HFFc6 (cell line): ENCODE measurements at places on chromosomes 16 and 17. TPM values are rescaled to one million over a fixed set of nuclear protein-coding genes. Genes with fewer than 3 reads are reported as not detected.

Gene COTL1
- total RNA-seq = 600 and 624 TPM in 2 replicates

DNA sequence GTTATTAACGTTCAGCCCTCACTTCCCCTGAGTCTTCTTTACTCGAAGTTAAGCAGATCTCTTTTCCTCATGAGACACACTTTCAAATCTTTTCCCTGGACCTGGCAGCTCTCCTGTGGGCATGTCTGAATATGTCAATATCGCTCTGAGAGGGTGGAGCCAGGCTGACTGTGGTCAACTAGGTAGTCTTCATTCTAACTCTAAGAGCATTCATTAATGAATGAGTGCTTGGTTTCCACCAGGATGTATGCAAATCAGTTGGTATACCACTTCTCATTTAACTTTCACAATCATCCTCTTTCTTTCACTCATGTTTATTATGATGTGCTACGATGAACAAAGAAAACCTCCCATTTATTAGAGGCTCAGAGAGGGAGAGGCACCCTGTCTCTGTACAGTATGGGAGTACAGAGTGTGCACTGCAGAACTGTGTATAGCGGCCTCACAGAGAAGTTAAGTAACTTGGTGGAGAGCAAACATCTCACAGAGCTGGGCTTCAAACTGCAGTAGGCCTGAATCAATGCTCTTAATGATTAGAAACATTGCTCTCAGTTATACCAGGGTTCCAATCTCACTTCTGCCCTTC lies 39.9 kb downstream of the OTOA start:
- no peaks in the 10 kb centered on the region for H3K36me3 ChIP-seq
- no peak for DNase-seq
- no peak overlapping the region for H3K27ac ChIP-seq
- no peak overlapping the region for H3K4me3 ChIP-seq
- H3K4me1 ChIP-seq = no peaks in the 10 kb centered on the region

Gene MYH11
- 0.23 TPM in 1 of 3 replicates, not detected in the others for total RNA-seq

Gene CTRB2
- total RNA-seq = not detected in 3 replicates

- peaks cover 1% of the 10 kb centered on the region for H3K27me3 ChIP-seq
- peak; percentile 48 for DNase-seq
- H3K4me1 ChIP-seq = peaks cover 47% of the 10 kb centered on the region
- H3K27ac ChIP-seq = peak overlapping the region; percentile 97
- peak overlapping the region; percentile 100 for H3K4me3 ChIP-seq
These were observed 644 bp downstream of the NFAT5 start for GRCh38 chr16:69566240-69566980.

Gene PSMC3IP
- total RNA-seq = 8.2 to 18.3 TPM (median 16.1 TPM) in 3 replicates

GRCh38 chr16:73323880-73324279 lies 276.0 kb upstream of the ZFHX3 start:
- no peaks in the 10 kb centered on the region for H3K36me3 ChIP-seq
- H3K4me3 ChIP-seq = no peak overlapping the region
- H3K4me1 ChIP-seq = no peaks in the 10 kb centered on the region
- no peak for DNase-seq
- peaks cover 18% of the 10 kb centered on the region for H3K27me3 ChIP-seq

GRCh38 chr16:48556243-48556912 lies 53.6 kb downstream of the N4BP1 start:
- peaks cover 62% of the 10 kb centered on the region for H3K4me1 ChIP-seq
- H3K27me3 ChIP-seq = no peaks in the 10 kb centered on the region
- no peak for DNase-seq

Gene SP6
- total RNA-seq = 0.53 to 1.1 TPM (median 0.63 TPM) in 3 replicates

DNA sequence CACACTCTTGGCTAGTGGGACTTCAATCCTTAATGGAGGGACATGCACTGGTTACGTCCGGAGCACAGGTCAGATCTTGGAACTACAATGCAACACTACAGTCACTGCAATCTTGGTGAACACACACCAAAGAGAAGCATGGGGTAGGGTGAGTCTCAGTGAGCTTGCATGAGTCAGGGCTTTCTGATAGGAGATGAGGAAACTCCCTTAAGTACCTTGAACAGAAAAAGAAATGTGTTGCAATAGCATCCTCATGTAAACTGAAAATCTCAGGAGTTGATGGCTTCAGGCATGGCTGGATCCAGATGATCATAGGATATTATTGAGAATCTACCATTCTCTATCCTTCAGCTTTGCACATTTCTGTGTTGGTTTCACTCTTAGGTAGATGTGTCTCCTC lies 54.1 kb downstream of the CES1 start:
- H3K4me1 ChIP-seq = no peaks in the 10 kb centered on the region
- no peak for DNase-seq
- no peak overlapping the region for H3K27ac ChIP-seq
- no peaks in the 10 kb centered on the region for H3K36me3 ChIP-seq

DNA sequence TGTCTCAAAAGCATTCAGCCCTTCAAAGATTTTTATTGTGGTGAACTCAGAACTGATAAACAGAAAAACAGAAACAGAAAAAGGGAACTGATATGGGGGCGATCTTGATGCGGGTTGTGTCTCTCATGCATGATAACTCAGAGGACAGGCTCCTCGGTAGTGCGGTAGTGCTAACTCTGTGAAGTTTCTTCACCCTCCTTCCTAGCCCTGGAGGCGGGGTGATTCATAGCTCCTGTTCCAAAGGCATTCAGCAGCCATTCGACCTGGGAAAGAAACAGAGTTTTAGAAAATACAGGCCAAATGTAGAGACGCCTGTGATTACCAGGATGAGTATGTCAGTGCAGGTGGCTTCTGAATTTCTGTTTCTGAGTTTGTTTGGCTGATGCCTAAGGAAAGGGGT lies 5.5 kb upstream of the MAF start:
- DNase-seq = no peak
- no peaks in the 10 kb centered on the region for H3K36me3 ChIP-seq
- peaks cover 11% of the 10 kb centered on the region; the same call in 1 of the 2 replicates for H3K4me1 ChIP-seq
- H3K27ac ChIP-seq = no peak overlapping the region
- peaks cover 7% of the 10 kb centered on the region; the same call in 1 of the 2 replicates for H3K27me3 ChIP-seq

GRCh38 chr17:28726627-28727491 lies 826 bp upstream of the TLCD1 start:
- H3K4me3 ChIP-seq = peak overlapping the region; percentile 95
- peak; percentile 91 for DNase-seq

DNA sequence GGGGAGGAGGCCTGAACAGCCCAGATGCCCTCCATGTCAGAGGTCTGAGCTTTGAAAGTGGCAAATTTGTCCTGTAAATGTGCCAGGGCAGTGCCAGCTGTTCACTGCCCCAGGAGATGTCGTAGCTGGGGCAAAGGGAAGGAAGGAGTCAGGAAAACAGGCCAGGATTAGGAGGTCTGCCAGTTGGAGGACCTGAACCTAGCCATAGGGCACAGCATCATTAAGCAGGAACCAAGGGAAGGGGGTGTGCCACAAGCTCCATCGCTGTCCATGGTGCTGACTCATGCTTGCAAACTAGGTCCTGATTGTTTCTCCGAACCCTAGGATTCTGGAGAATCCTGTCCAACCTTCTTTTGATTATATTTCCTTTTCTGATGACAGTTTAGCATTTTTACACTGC lies 124.2 kb downstream of the TMEM132E start:
- H3K27me3 ChIP-seq = no peaks in the 10 kb centered on the region; the same call in 1 of the 2 replicates
- no peak overlapping the region for H3K4me3 ChIP-seq
- no peak for DNase-seq
- H3K36me3 ChIP-seq = no peaks in the 10 kb centered on the region

- H3K4me1 ChIP-seq = no peaks in the 10 kb centered on the region
- peaks cover 29% of the 10 kb centered on the region for H3K27me3 ChIP-seq
- no peaks in the 10 kb centered on the region for H3K36me3 ChIP-seq
- no peak overlapping the region for H3K4me3 ChIP-seq
These were observed 3.5 kb upstream of the RAB37 start for GRCh38 chr17:74733365-74734122.

GRCh38 chr17:57257195-57257894 lies 1.0 kb downstream of the MSI2 start:
- H3K36me3 ChIP-seq = peaks cover 9% of the 10 kb centered on the region
- H3K27ac ChIP-seq = peak overlapping the region; percentile 79
